ENCODE measurements at places on chromosomes 5 and 9. TPM values are rescaled to one million over a fixed set of nuclear protein-coding genes. Genes with fewer than 3 reads are reported as not detected.

The LCN15 gene
- total RNA-seq = not detected

The GFI1B gene
- not detected for total RNA-seq

The CHSY3 gene
- total RNA-seq = 1.3 TPM

The DNLZ gene
- 15.6 TPM for total RNA-seq

The IRX1 gene
- total RNA-seq = 0.09 TPM

The CAVIN4 gene
- total RNA-seq = 1.6 TPM

The CCNI2 gene
- total RNA-seq = not detected

The MLANA gene
- not detected for total RNA-seq

The GABRA6 gene
- not detected for total RNA-seq

The TRAF1 gene
- 2.4 TPM for total RNA-seq

The NEURL1B gene
- total RNA-seq = 0.47 TPM

The CARTPT gene
- not detected for total RNA-seq

The TMOD1 gene
- total RNA-seq = 0.16 TPM

The ZNF484 gene
- 11.8 TPM for total RNA-seq

The WDR38 gene
- total RNA-seq = not detected

The NKD2 gene
- 4.0 TPM for total RNA-seq

The TMEM167A gene
- total RNA-seq = 50.0 TPM

The MARCHF11 gene
- total RNA-seq = not detected

The NINJ1 gene
- 22.5 TPM for total RNA-seq

The SREK1IP1 gene
- total RNA-seq = 7.9 TPM

All from bronchial smooth muscle cell (primary cell).